NCI-H1417 treated with DMSO at 0.1 percent for 48 hours (cell line): ENCODE measurements at places on chromosomes 5 and 9.

- no peak for DNase-seq
Observed at GRCh38 chr9:8857926-8858595, 1058.5 kb upstream of the DMAC1 start.

- no peak for DNase-seq
Observed at GRCh38 chr5:17384181-17384580, 113.8 kb upstream of the TAF11L2 start.

DNA sequence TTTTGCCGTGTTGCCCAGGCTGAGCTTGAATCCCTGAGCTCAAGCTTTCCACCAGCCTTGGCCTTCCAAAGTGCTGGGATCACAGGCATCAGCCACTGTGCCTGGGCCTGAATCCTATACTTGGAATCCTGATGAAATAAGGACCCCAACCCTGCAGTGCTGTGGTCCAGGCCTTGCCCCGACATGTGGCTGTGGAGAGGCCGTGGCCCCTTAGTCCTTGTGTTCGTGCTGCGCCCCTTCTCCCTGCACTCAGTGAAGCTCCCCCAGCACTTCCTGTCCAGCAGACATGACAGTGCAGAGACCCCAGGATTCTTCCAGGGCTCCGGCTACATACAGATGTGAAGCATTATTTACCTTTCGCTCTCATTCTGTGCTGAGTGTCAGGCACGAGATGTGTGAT lies 52.9 kb downstream of the EHMT1 start:
- no peak for DNase-seq

- DNase-seq, result no peak
Observed at GRCh38 chr9:109863961-109864360, 84.0 kb downstream of the PALM2AKAP2 start.

DNA sequence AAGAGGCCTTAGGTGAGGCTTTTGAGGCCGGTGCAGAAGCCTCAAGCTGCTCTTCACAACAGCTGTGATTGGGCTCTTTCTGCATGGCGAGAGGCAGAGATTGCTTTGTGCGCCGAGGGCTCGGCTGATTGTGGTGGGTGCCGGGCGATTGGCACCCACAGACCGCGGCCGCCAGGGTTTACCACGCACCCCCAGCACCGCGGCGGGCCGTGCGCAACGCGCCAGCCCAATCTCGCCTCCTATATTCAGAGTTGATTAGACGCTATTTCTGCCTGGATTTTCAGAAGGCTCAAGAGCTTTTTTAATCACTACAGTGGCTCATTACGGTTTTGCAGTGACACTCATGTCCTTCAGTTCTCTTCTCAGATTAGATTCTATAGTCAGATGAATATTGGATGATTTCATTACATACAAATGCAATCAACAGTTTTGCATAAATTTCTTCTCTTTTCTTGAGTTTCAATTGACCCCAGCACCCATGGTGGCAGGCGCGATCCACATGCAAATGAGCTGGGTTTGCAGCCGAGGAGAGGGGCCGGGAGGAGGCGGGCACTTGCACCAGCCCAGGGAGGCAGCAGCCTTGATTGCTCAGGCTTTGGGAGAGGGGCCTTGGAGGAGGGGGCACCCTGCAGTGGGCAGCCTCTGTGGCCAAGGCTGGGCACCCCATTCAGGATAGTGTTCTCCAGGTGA lies 33.8 kb upstream of the PTGS1 start:
- no peak for DNase-seq

- DNase-seq, result no peak
Observed at GRCh38 chr9:31912636-31913035, 471.8 kb upstream of the ACO1 start.

- DNase-seq, result no peak
Observed at GRCh38 chr9:116493183-116493860, 193.8 kb upstream of the TRIM32 start.

- no peak for DNase-seq
Observed at GRCh38 chr9:74666625-74667316, 169.6 kb downstream of the RORB start.

DNA sequence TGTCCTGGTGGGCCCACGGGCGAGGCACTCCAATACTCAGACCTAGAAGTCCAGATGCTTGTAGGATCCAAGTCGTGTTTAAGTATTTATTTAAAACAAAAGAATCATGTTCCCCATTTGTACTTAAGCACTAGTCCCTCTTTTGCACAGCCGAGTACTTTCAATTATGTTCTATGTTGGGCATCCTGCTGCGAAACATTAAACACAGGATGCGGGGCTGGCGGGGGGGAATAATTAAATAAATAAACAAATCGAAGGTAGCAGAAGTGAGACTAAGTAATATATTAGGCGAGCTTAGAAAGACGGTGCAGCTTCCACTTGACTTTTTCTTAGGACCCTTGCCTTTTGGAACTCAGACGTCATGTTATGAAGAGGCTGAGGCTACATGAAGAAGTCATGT lies 1129.2 kb upstream of the ACO1 start:
- DNase-seq, result no peak

DNA sequence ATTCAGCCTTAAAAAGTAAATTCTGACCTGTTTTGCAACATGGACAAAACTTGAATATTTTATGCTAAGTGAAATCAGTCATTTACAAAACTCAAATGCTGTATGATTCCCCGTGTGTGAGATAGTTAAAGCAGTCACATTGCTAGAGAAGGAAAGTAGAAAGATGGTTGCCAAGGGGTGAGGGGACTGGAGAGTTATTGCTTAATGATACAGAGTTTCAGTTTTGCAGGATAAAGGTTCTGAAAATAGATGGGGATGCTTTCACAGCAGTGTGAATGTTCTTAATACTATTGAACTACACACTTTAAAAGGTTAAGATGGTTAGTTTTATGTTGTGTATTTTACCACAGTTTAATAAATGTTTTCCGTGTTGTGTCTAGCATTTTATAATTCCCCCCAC lies 51.2 kb downstream of the SGCD start:
- DNase-seq, result no peak

DNA sequence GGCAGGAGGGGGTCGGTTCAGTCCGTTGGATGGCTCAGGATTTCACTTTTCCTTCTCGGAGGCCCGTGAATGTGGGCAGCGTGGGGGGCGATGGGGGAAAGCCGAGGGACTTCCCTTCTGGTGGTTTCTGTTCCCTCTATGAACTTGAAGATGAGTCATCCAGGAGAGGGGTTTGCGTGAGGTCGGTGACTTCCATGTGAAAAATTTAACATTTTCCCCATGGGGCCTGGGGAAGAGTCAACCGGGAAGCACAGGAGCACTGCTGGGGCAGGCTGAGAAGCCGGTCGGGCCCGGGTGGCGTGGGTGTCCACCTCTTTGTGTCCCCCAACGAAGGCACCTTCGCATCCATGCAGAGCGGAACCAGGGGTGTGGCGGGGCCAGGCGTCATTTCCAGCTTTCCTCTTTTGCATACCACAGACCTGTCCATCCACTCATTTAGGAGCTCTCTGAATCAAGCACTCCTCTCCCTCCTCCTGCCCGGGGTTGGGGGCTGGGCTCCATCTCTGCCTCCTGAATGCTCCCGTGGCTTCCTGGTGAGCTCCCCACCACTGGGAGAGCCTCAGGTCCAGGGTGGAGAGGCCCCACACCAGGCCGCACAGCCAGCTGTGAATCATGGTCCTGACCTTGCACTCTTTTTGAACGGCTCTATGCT lies 68.4 kb downstream of the ANKRD33B start:
- no peak for DNase-seq

DNA sequence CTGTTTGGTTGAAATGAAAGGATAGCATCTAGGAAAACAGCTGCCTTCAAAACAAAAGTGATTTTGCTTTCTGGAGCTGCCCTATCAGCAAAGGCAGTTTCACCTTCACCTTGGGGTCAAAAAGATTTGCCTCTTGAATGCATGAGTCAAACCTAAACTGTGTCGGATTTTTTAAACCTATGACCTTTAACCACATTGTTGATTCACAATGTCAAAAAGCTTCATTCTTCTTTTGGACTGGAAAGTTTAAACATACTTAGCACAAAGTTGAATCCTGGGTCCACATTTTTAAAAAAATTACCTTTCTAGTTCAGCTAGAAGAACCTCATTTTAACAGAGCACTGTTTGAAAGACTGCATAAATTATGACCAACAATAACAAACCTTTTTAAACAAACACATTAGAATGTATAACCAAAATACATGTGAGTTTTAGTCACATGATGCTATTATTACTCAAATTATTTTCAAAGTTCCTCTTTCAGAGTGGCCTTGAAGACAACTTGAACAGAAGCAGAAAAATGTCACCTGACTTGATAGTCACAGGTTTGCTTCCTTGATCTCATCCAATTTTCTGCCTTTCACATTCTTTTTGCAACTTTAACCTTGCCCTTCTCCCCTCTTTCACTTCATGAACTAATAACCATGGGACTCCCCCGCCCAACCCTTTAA lies 109.7 kb upstream of the LHFPL2 start:
- DNase-seq, result no peak

- no peak for DNase-seq
Observed at GRCh38 chr5:35229076-35230037, 930 bp downstream of the PRLR start.

DNA sequence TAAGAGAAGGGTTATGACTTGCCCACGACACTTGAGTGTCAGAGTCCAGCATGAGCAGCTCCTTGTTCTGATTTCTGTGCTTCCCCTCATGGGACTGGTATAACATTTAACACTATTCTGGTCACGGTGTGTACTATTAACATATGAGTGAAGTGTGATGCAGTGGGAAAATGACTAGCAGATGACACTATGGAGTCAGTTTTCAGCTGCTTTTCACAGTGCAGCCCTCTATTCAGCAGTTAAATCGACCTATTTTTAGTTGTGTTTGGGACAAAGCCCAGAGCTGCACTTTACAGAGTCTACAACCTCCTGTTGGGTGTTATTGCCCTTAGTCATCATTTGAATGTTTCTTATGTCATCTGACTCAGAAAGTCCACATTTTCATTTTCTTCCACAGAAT lies 59.1 kb downstream of the CHSY3 start:
- no peak for DNase-seq
